Stimulated activated CD4-positive, alpha-beta T cell treated with anti-CD3 and anti-CD28 coated beads, Interleukin-4, amount 100 ng/mL, for 48 hours (primary cell): ENCODE measurements at places on chromosomes 13 and 19.
A peak's percentile ranks its signal among the peaks of the same experiment; 100 is the strongest.

DNA sequence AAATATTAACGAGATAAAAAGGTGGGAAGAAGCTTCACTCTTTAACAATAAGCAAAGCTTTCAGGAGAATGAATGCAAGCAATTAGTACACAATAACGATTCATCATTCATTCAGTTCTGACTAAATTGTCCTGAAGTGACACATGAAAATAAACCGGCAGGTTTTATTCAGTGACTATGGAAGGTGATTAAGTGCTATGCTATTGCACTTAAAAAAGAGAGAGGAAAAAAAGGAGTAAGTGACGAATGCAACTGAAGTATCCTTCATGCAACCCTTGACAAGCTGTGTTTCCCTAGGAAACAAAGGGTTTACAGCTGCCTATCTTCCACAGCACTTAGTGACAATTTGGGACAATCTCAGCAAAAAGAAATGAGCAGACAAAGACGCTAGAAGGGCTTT is 1.4 kb downstream of the LIG4 start:
- no peak for DNase-seq

DNA sequence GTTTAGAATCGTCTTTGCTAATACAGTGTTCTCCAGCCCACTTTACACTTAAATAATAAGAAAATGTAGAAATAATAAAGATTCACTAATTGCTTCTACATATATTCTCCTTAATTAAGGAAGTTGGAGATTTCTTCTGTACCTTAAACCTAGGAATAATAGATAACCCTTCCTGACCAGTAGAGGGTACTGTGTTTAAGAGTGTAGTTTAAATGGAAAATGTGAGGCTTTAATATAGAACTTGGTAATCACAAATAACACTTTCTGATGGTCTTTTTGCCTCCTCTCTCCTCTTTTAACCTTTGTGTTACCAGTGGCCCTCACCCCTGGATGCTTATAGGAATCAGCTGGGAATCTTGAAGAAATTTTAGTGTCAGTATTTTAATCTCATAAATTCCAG is 20.7 kb downstream of the POMP start:
- no peak for DNase-seq

DNA sequence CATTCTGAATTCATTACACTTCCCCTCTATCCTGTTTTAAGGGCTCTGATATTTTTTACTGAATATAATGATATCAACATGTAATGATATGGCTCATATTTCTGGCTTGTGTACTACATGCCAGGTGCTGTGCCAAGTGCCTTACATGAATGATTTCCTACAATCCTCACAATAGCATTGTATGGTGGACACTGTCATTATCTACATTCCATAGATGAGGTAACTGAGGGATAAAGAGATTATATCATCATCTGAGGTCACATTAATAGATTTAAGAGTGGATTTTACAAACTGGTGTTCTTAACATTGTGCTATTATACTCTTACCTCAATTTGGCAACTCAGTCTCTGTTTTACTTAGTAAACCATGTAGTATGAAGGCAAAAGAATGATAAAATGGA is 502.0 kb downstream of the LIG4 start:
- DNase-seq = no peak

DNA sequence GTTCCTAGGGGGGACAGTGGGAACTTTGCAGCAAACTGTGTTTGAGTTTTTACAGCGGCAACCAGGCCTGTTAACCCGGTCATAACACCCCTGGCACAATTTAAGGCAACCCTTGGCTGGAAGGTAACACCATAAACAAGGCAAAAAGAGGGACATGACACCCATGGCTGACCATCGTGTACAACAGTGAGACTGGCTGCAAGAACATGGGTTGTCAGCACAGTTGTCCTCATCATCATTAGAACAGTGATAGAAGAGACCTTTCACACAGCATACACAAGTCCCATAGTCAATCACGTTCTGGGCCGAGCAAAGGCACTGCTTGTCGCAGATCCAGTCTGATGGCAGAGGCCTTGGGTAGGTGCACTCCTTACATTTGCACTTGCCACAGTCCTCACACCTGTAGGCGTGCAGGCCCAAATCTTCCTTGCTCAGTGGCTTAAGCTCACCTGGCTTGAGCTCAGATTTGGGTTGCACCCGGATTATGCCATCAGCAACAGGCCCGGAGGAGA is 4.1 kb downstream of the SPRY2 start:
- no peak for DNase-seq

- DNase-seq = no peak
Observed at GRCh38 chr13:51785712-51786424, 18.1 kb downstream of the DHRS12 start.

GRCh38 chr13:99388334-99388923 is 81.2 kb upstream of the GPR183 start:
- no peak for DNase-seq

DNA sequence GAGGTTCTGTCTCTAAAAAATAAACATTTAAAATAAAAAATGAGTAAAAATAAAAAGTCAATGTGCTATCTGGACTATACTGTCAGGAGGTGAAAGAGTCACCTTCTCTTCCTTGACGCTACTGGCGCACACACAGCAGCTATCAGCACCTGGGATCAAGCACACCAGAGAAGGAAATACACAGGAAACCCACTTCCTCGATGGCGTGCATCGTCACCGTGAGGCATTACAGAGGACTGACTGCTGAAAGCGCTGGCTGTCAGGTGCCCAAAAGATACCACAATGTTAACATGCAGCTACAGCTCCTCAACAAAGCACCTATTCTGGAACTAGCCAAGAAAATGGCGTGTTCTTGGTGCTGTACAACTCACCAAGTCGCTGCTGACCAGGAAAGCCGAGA is 6.1 kb downstream of the SLC35E1 start:
- peak; percentile 47 for DNase-seq

GRCh38 chr13:38090913-38091312 is 221.3 kb upstream of the TRPC4 start:
- DNase-seq = no peak
